Activated T-helper 9 cell treated with anti-CD3 and anti-CD28 coated beads, Interleukin-2, amount 50 U/mL, for 16 hours (primary cell): ENCODE measurements at places on chromosomes 5 and 9.

- no peak for DNase-seq
Measured at GRCh38 chr5:149053072-149053695, 9.7 kb downstream of the SH3TC2 start.

DNA sequence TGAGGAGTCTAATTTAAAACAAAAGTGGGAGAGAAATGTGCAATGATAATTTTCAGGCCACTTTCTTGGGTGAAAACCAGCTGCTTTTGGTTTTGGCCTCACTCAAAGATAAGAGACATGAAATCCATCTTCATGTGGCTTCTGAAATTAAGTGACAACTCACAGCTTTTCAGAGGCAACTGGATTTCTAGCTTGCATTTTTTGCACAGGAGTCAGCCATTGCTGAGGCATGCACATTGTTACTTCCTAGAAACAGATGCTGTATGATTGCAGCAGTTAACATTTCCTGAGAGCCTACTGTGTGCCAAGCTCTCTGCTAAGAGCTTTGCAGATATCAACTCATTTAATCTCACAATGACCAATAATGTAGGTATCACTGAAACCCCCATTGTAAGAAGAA, 562.6 kb downstream of the NR2F1-AS1 start:
- DNase-seq, result no peak

DNA sequence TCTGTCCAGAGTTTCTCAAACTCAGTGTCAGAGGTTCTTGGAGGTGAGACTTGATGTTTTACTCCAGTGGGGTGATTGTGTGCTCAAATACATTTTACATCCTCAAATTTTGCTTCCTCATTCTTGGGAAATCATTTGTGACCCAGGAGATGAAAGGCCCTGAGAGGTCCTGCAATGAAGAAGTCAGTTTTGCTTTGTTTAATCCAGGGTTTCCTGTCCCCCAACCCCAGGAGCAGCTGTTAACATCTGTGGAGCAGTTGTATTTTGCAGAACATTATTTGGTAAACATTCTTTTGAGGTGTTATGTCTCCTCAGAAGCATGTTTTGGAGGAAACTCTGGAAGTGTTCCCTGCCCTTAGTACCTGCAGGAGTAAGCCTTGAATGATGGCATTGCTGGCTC, 59.8 kb downstream of the DAB2IP start:
- no peak for DNase-seq

GRCh38 chr5:116091416-116091815, 6.6 kb downstream of the COMMD10 start:
- DNase-seq, result no peak

- no peak for DNase-seq
Measured at GRCh38 chr5:130687085-130687733, 477.8 kb downstream of the HINT1 start.

DNA sequence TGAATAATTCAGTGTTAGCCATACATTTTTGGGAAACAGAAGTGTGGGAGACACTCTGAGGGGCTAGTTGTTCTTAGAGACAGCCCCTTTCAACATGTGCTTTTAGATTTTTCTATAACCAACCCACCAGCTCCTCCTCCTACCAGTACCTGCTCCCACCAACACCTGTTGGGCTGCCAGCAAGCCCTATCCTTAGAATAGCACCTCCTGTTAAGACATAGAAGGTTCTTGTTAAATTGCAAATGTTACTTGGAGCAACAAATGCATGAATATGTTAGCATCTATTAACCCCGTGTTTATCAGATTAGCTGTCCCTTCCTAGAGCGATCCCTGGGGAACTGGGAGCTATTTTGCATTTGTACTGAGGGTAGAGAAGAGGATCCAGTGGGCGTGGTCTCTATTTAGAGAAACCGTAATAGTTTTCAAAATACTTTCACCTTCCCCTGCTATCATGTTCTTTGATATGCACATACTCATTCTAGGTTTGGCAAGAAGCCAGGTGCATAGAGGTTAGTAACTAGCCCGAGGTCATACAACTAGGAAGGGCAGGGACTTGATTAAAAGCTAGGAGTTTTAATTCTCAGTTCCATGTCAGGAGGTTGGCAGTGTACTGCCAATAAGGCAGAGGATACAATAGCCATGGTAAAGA, 334.4 kb downstream of the KCTD16 start:
- no peak for DNase-seq

GRCh38 chr5:54215233-54215736, 95.1 kb downstream of the ARL15 start:
- no peak for DNase-seq

DNA sequence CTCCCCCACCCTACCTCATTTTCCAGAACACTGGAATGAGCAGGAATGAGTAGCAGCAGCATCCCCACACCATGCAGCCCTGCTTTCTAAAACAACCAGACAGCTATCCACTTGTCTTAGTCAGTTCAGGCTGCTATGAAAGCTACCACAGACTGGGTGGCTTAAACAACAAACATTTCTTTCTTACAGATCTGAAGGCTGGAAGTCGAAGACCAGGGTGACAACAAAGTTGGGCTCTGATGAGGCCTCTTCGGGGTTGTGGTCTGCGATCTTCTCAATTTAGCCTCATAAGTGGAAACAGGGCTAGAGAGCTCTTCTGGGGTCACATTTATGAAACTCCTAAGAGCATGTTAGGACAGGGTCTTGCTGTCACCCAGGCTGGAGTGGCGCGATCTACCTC, 38.9 kb downstream of the LPAR1 start:
- no peak for DNase-seq

- DNase-seq, result no peak
Measured at GRCh38 chr9:37972351-37972848, 68.5 kb upstream of the SLC25A51 start.

GRCh38 chr9:135130207-135130976, 42.9 kb downstream of the OLFM1 start:
- DNase-seq, result no peak

GRCh38 chr9:34374905-34375552, 1.7 kb downstream of the MYORG start:
- no peak for DNase-seq

- no peak for DNase-seq
Measured at GRCh38 chr9:131669269-131670157, 70.4 kb downstream of the RAPGEF1 start.

DNA sequence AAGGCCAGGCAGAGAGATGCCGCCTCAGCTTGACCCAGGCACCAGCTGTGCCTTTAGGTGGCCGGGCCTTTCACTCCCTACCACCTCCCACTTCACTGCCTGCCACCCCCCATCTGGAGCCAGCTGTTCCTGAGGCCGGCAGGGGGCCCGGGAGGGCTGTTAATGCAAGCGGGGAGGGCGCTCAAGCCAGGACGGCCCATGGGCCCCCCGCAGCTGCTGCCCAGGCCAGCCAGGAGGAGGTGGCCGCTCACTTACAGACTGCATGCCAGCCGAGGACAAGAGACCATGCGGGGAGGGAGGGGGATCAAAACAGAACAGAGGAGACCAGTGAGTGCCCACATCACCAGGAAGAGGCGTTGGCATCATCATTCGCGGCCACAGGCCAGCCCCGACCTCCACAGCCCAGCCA, 4.5 kb downstream of the ABCA2 start:
- DNase-seq, result no peak

- no peak for DNase-seq
Measured at GRCh38 chr5:15168358-15168757, 296.8 kb upstream of the ANKH start.

- no peak for DNase-seq
Measured at GRCh38 chr9:107710953-107711352, 221.4 kb upstream of the KLF4 start.

DNA sequence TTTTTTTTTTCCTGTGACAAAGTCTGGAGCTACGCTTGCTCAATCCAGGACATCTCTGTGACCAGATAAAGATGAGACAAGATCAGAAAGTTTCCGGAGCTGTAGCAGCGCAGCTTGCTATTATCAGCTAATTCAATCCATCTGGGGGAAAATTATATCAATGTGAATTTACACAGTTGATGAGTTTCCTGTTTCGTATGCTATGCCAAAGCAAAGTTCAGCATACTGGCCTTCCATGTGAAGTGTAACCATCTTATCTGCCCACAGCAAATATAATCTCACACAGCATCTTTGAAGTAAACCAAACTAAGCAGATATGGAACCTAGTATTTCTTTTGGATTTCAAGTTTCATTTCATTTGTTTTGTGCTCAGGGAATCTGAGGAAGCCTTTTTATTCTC, 1767.7 kb downstream of the EFNA5 start:
- no peak for DNase-seq

- no peak for DNase-seq
Measured at GRCh38 chr9:133278161-133279114, 3.4 kb upstream of the ABO start.

DNA sequence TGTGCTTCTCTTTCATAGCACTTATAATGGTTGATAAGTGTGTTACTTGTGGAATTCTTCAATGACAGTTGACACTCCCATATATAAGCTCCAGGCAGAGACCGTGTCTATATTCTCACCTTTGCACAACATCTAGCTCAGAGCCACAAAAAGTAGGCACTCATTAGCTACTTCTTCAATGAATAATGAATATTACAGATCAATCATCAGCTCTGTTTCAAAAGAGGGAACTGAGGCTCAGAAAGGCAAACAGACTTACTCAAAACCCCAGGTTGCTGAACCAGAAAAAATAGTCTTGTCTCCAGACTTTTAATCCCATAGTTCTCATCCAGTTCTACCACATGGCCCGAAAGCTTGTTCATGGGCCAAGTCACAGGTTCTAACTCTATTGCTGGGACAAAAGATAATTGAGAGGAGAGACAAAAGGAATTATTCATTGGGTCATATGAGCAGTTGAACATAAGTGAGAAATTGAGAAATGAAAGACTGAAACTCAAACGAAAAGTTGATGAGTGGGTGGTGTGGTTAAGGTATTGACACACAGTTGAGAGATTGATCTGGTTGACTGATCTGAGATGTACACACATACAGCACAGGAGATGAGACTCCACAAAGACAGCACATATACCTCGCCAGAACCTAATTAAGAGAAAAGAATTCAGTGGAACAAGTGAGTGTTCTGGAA, 381.6 kb downstream of the EFNA5 start:
- DNase-seq, result no peak

DNA sequence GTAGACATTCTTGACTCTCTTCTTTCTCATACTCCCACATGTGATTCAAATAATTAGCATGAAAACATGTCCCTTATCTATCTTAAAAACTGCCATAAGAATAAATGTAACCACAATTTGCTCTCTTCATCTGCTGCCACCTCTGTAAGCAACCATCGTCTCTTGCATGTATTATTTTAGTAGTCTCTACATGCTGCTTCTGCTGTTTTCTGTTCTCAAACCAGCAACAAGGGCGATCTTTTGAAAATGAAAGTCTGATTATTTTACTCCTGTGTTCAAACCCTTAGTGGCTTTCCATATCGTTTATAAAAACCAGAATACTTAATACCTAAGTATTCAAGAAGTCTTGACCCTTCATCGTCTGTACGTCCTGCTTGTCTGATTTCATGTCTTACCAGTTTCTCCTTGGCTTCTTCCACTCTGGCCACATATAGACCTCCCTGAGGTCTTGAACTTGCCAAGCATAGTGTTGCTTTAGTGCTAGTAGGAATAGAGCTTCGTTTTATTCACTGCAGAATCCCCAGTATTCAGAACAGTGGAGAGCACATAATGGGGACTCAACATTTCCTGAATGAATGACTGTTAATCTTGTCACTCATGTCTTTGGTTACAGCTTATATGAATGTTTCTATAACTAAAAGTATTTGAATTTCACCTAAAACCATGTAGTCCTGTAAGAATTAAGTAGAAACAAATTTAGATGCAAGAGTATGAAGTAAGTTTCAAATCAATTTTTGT, 10.6 kb downstream of the CDC42SE2 start:
- no peak for DNase-seq

GRCh38 chr9:135602789-135603481, 36.4 kb downstream of the GLT6D1 start:
- DNase-seq, result peak; percentile 15

DNA sequence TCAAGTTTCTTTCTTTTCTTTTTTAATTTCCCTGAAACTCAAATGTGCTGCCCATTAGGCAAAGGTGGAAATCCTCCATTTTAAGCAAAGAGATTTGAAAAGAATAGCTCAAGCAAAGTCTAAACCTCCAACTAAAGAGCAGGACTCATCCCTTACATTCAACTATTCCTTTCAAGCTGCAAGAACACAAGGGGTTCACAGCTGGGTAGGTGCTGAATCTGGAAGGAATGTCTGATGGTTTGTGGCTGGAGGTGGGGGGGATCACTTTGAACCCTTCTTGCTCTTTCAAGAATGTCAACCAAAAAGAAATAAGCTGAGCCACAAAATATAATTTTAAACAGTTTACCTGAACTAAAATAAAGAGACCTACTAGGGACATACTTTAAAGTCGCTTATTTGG, 375.7 kb upstream of the CDH10 start:
- no peak for DNase-seq

- DNase-seq, result no peak
Measured at GRCh38 chr5:142495531-142495930, 170.7 kb upstream of the SPRY4 start.

- DNase-seq, result no peak
Measured at GRCh38 chr5:5572010-5572865, 149.8 kb downstream of the ICE1 start.

- DNase-seq, result no peak
Measured at GRCh38 chr9:35847792-35848572, 19.0 kb downstream of the TMEM8B start.

DNA sequence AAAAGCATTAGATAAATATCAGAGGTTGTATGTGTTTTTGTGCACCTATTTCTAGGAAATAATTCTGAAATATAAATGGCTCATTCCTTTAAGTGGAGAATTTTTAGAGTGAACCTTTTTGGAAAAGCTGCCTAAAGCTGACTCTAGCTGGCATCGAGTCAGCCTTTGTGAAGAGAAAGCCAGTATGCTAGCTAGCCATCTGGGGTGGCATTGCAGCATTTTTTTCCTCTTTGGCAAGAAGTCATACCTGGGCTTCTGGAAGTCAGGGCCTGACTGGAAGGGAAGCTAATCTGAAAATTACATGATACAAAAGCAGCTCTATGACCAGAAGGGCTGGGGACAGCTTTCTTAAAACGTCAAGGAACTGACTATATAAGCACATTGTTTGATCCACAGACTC, 19.7 kb downstream of the ANP32B start:
- no peak for DNase-seq
